Right atrium auricular region (tissue), 2 donors: ENCODE measurements at places on chromosomes 5 and 9. TPM values are rescaled to one million over a fixed set of nuclear protein-coding genes. Genes with fewer than 3 reads are reported as not detected.

DNA sequence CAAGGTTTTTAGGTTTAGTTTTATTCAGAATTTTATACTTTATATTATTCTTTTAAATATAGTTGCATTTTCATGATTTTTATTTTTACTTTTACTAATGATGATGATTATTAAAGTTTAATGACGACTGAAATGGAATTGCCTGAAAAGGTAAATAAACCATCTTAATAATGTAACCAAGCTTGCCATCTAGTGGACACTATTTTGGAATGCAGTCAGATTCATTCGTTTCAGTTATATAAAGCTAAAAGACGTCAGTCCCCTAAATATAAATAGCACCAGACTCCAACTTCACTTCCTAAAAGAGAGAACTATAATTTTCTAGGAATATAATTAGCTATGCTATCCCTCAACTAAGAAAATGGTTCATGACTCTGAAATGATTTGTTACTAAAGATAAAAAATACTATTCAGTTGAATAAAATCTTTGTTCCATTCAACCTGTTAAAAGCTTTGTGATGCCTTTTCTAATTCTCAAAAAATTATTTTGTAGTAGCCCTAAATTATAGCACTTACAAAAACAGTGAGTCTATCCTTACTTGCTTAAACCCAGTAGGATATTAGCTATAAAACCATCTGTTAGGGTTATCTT lies 19.9 kb downstream of the ABITRAM start:
- no peak for DNase-seq

The DDX4 gene
- total RNA-seq, result not detected

DNA sequence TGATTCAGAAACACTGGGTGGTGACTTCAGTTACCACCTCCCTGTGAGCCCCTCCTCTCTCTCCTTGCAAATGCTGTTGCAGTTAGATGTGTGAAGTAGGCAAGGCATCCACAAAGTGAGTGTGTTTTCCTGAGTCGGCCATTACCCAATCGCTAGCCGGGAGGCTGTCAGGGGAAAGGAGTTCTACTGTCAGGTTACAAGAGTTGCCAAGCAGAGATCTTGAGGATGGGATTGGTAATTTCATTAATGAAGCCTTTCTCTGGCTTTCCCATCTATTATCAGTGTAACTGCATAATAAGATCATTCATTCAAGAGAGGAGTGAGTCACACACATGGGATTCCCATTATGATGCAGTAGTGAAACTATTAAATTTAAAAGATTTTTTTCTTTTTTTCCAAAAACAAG lies 106.9 kb downstream of the GLDC start:
- DNase-seq, result no peak

The OTP gene
- total RNA-seq, result not detected

The SLC22A4 gene
- total RNA-seq, result 2.8 TPM

The EPB41L4B gene
- 30.4 TPM for total RNA-seq

GRCh38 chr9:72363236-72363635 lies 1.8 kb downstream of the ZFAND5 start:
- no peak for DNase-seq

The LECT2 gene
- total RNA-seq, result not detected

The FNBP1 gene
- 24.1 TPM for total RNA-seq

- no peak for DNase-seq
These were observed 30.5 kb downstream of the MRPL36 start for GRCh38 chr5:1769017-1769640.

- DNase-seq, result no peak
These were observed 121.0 kb downstream of the JAKMIP2 start for GRCh38 chr5:147661541-147661940.

GRCh38 chr9:121271368-121272341 lies 3.7 kb downstream of the GSN start:
- DNase-seq, result no peak
